ENCODE measurements at places on chromosomes 4 and X.

GRCh38 chr4:168540503-168541265 is 43.8 kb downstream of the PALLD start:
- no peak for DNase-seq

DNA sequence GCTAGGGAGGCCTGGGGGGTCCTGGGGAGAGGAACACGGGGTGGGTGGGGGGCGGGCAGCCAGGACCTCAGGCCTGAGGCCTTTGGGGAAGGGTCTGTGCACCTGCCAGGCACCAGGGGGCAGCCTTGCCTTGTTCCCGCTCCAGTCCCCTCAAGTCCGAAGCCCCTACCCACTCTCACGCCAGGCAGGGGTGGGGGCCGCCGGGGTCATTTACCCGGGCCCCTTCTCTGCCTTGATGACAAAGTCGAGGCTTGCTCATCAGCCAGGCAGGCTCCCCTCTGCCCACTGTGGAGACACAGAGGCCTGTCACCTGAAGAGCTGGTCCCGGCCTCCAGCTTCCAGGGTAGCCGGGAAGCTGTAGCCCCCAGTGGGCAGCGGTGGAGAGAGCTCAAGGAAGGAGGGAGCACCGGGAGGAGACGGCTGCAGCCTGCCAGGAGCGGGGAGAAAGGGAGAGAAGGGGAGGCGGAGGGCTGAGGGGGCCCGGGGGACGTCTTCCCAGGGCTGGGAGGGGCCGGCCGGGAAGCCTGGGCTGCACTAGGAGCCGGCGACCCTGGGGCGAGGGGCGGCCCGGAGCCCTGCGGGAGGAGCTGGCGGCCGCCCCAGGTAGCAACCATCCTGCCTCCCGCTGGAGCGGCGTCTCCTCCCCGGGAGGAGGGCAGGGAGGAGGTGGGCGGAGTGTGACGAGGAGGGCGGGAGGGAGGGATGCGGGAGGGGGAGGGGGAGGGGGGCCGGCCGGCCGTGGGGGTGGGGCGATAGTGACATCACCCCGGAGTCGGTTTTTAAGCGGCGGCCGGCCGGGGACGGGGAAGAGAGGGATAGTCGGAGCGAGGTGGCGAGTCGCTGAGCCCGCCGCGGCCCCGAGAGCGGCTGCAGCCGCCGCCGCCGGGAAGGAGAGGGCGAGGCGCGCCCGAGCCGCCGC is at the start of gene SLC6A8:
Gene SLC6A8, plus strand, starts transcription at position 806 of the 919 bp plus-strand sequence. CDS start 649 bp downstream, outside the sequence.
- DNase-seq = peak; percentile 88

- no peak for DNase-seq
Observed at GRCh38 chr4:57865264-57865663, 755.1 kb upstream of the IGFBP7 start.

GRCh38 chrX:20620306-20620705 is 353.6 kb upstream of the RPS6KA3 start:
- no peak for DNase-seq

- DNase-seq = no peak
Observed at GRCh38 chr4:177519481-177520260, 77.4 kb upstream of the AGA start.

DNA sequence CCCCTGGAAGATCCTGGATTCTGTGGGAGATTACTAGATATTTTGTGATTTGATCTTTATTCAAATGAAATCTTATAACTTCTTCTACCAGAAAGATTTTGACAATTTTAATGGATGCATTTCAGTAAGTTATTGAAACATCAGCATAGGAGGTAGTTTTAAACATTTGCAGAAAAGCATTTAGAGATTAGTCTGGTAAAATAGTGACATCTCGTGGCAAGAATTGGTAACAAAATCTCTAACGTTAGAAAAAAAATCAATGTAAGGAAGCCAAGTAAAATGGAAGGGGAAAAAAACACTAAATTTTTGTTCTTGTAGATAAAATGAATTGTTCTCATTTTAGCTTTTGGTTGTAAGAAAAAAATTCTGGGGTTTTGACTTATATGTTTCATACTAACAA is 73.3 kb downstream of the TASL start:
- DNase-seq = peak; percentile 41

DNA sequence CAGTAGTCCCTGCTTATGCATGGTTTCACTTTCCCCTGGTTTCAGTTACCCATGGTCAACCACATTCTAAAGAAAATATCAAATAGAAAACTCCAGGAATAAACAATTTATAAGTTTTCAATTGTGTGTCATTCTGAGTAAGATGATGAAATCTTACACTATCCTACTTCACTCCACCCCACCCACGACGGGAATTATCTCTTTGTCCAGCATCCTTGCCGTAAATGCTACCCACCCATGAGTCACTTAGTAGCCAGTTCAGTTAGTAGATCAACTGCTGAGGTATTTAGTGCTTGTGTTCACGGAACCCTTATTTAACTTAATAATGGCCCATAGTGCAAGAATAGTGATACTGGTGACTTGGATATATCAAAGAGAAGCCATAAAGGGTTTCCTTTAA is 91.4 kb downstream of the KLHL13 start:
- DNase-seq = no peak

DNA sequence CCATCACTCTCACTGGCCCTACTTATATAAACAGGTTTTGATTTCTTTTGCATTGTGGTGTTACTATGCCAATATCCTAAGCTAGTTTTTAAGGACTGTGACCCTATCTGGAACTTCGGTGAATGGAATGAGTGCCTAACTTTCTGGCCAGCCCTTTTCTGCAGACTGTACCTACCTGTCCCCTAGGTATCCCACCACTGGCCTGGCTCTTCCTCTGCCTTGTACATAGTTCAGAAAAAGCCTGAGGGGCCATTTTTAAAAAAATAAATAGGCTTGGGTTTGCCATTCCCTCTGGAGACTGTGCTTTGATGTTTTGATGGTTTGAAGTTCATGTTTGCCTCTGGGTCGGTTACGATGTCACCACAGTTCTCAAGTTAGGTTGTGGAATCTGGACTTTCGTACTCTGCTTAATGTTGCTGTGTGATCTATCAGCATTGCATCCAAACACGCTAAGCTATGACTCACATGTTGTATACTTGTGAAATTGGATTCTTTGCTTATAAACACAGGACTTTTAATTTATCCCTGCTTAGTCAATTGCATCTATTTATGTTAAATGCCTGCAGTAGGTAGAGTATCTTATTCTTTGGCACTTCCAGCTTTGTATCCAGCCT is 182.0 kb downstream of the ANKRD50 start:
- no peak for DNase-seq

GRCh38 chr4:6524436-6524835 is 50.6 kb upstream of the MAN2B2 start:
- DNase-seq = no peak

DNA sequence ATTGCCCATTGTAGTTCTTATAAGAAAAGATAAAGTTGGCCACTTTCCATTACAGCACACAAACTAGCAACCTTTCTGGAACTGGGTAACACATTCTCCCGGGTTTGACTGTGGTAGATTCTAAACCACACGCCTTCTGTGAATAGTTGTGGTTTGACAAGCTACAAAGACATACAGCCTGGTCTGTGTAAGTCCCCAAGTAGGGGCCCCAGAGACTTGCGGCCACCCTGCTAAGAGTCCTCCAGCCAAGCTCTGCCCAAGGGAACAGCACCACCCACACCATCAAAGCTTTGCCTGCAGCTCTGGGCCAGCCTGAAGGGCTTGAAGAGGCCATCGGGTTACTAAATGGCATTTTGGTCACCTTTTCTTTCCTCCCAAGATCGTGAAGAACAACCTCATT is 203.4 kb downstream of the MAML3 start:
- no peak for DNase-seq

- no peak for DNase-seq
Observed at GRCh38 chrX:147602176-147602696, 309.5 kb upstream of the FMR1 start.

- DNase-seq = no peak
Observed at GRCh38 chr4:70556856-70557255, 35.2 kb upstream of the AMBN start.

GRCh38 chr4:2686379-2687265 is 69.5 kb downstream of the TNIP2 start:
- no peak for DNase-seq

DNA sequence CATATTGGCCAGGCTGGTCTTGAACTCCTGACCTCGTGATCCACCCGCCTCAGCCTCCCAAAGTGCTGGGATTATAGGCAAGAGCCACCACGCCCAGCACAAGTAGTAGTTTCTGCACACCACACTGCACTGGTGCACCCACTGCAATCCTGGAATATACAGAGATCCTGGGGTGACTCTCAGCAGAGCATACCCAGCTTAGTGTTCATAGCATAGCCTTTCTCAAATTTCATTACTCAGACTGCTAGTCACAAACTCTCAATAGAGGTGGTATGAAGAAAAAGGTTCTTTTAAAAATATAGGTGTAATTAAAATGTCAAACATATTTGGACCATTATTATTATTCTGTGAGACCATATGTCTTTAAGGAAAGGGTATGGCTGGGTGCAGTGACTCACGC is 6.2 kb upstream of the ARHGAP10 start:
- DNase-seq = no peak

- DNase-seq = no peak
Observed at GRCh38 chrX:104567506-104567905, 1.5 kb downstream of the IL1RAPL2 start.

GRCh38 chrX:275967-276580 is 5.1 kb upstream of the PLCXD1 start:
- no peak for DNase-seq

DNA sequence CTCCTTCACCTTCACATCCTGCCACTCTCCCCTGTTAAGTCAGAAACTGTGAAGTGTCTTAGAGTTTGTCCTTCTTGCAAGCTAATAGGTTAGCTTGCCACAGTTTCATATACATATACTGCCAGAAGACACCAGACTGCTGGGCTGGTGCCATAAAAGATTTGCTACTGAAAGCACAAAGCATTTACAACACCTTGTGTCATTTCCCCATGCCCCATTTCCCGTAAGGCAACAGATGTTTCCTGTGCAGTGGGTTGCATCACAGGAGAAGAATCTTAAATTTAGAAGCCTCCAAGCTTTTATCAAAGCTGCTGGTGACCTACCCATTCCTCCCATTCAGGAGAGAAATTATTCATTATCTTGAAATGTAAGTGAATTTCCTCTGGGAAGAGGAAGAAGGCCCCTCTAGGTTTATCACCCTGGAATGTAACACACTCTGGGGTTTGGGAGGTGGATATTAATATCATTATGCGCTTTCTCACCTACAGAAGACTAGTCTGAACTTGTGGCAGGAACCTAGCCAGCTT is 34.5 kb upstream of the RAB33B start:
- DNase-seq = no peak

DNA sequence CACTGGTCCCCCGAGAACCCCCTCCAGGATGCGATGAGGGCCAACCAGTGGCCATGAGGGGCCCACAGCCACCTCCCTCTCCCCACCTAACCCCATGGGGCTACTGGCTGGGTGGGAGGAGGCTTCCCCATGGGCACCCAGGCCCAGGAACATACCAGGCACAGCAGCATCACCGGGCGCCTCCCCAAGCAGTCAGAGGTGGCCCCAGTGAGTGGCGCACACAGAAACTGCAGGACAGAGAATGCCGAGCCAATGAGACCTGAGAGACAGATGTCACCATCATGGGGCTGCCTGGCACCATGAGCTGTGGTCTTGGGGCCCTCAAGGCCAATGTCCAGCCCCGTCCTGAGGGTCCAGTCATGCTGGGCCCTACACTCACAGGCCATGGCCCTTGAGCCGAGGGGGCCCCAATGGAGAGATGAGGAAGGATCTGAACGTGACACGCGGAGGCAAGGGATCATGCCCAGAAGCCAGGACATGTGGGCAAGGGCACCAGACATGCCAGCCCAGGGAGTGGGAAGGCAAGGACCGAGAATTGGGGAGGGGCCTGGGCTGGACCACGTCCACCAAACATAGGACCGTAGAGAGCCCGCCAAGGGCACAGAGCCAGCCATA is 30.1 kb downstream of the NOP14 start:
- peak; percentile 27 for DNase-seq

- DNase-seq = no peak
Observed at GRCh38 chr4:158875455-158875854, 106.6 kb downstream of the FNIP2 start.

- DNase-seq = no peak
Observed at GRCh38 chr4:184734758-184735157, 862 bp upstream of the CENPU start.

- no peak for DNase-seq
Observed at GRCh38 chrX:40415675-40416074, 165.1 kb upstream of the ATP6AP2 start.

GRCh38 chrX:25011589-25012432 is 4.0 kb downstream of the ARX start:
- peak; percentile 1 for DNase-seq

DNA sequence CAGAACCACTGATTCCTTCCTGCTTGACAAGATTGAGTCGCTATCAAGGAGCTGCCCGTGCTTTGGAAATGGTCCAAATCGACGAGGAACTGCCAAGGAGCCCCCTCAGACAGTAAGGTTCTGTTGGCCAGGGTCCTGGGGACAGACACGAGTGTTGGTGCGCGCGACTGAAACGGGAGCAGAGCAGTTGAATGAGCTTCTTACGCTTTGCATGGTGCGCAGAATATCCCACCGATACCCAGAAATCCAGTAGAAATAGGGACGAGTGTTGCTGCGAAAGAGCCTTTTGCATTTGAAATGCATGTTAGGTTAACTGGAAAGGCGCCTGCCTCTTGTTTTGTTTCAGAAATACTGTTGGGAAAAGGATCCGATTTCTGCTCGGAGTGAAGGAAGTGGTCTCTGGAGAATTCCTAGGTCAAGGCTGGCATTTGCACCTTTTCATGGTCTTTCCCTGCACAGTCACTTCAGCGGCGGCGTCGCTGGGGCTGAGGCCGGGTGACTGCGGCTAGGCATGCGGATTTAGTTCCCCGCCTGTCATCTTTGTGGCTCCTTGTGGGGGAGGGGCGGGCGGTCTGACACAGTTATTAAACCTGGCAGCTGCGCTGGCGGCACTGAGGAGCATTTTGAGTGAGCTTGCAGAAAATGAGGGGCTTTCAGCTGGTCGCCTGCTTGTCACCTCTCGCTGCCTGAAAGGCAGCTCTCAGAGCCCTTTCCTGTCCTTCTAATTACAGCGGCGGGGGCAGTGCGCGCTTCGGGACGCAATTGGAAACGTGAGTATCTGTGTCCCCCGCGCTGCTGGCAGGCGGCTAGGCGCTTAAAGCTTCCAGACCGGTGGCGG is 51.5 kb upstream of the TRIM2 start:
- peak; percentile 57 for DNase-seq

GRCh38 chrX:132802033-132802432 is 156.4 kb downstream of the HS6ST2 start:
- no peak for DNase-seq

DNA sequence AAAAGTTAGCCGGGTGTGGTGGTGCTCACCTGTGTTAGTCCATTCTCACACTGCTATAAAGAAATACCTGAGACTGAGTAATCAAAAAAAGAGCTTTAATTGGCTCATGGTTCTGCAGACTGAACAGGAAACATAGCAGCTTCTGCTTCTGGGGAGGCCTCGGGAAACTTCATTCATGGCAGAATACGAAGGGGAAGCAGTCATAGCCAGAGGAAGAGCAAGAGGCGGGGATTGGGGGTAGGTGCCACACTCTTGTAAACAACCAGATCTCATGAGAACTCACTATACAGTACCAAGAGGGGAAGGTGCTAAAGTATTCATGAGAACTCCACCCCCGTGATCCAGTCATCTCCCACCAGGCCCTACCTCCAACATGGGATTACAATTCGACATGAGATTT is 64.1 kb downstream of the BEND4 start:
- DNase-seq = no peak
